ENCODE measurements at places on chromosomes 1 and 21.

DNA sequence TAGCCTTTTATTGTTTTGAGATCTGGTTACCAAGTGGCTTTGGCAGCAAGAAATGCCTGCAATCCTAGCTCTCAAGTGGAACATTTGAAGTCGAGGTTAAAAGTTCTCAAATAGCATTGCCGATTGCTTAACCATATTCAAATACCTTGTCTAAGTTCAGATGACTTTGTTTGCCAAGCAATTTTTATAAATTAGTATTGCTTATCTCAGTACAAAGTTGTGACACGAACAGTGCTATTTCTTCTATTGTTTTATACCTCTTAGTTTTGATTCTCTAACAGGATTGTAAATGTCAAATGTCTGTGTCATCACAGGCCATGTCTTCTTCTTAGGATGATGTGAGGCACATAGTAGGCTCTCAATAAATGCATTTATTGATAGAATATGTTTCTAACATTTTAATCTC, 633.3 kb downstream of the PTPRC start:
- DNase-seq = no peak

- DNase-seq = no peak
Measured at GRCh38 chr1:42168391-42168670, 3.8 kb upstream of the GUCA2A start.

DNA sequence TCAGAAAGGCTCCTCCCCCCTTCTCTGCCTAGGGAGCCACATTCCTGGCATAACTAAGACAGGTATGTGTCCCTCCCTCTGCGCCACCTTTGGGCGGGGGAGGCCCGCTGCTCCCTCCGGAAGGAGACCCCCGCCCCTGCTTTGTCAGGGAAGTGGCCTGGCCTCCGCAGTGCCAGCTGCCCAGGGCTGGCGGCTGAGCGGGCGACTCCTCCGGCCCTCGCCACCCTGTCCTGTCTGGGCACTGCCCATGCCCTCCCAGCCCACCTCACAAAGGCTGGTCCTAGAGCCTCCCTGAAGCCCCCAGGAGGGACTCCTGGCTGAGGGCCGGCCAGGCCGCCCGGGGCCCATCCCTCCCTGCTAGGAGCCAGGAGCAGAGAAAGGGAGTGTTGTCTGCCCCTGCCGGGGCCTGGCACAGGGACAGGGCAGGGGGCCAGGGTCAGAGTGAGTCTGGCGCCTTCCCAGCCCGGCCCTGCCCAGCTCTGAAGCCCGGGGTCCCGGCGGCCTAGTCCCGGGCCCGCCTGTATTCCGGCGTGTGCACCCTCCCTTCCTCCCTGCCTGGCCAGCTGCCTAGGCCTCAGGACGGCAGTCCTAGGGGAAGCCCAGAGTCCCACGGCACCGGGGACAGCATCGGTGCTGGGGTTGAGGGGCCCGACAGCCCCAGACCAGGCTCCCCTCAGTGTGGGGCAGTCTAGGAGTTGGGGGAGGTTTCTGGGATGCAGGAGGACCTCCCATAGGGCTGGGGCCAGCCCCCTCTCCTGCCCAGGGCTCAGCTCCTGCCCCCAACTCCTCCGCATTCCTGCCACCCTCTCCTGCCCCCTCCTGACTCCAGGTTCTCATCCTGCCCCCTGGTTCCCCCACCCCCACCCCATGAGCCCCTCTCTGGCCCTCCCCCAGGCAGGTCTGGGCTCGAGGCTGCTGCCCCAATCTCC, 5.1 kb downstream of the AGRN start:
- peak; percentile 92 for DNase-seq

GRCh38 chr1:230076121-230076520, 9.1 kb downstream of the GALNT2 start:
- no peak for DNase-seq

DNA sequence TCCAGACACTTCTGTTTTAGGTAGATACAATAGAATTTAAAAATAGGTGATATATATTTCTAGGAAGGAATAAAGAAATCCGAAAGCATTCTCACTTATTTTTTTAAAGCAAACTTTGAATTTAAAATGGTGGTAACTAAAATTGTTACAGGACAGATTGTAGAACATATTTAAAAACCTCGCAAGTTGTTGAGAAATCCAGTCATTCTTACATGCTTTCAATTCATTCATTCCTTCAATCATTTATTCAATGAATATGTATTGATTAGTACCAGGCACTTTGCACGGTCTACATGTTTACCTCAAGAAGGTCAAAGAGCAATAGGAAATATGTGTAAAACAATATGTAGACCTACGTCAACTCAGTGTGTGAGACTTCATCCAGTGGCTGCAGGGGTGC, 189.9 kb upstream of the SNX7 start:
- no peak for DNase-seq

DNA sequence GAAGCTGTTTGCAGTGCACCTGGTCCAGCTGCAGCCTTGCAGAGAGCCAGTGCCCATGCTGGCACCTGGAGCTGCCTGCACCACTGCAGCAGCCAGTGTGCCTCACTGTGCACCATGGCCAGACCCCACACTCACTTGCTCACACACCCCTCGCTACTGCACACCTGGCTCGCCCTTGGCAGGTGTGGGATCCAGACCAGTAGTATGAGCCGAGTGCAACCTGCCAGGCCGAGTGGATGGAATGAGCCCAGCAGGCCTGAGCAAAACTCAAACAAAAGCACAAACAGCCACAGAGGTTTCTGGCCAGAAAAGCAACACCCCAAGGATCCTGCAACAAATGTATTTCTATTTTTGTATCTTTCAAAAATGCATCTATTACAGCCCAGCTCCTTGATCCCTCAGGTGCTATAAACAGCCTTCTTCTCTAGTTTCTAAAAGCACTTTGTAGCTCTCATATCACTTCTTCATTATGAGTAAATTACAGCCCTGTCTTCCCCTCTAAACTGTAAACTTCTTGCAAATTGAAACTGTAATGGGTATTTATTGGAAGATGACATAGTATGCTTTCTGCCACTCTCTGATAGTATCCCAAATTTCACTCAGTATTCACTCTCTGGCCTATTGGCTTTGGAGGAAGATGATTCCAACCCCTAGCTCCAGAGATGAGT, 72.2 kb upstream of the LPGAT1 start:
- no peak for DNase-seq

- DNase-seq = no peak
Measured at GRCh38 chr1:18409609-18410237, 71.0 kb upstream of the KLHDC7A start.

DNA sequence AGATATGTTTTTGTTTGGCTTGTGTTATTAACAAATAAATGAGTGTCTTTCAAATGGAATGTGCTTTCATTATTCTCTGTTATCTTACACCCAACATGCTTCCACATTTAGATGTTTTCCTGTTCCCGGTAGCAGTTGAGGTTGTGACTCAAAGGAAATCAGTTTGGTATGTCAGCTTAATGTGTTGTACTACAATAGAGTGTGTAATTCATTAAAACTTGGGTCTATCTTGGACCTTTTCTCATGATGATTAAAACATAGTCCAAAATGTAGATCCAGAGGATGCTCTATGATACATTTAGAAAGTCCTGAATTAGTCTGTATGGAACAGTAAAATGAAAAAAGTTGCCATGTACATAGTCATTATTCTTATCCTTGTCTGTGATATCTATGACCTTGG, 26.7 kb downstream of the RTCA start:
- no peak for DNase-seq

GRCh38 chr1:27645071-27645415, 10.1 kb upstream of the FGR start:
- DNase-seq = no peak

GRCh38 chr1:161768986-161769672, 3.0 kb downstream of the ATF6 start:
- no peak for DNase-seq
